Small intestine (tissue), 16 donors: ENCODE measurements at places on chromosomes 2 and 18. TPM values are rescaled to one million over a fixed set of nuclear protein-coding genes. Genes with fewer than 3 reads are reported as not detected.

The BOK gene
- polyA plus RNA-seq = 15.5 TPM

DNA sequence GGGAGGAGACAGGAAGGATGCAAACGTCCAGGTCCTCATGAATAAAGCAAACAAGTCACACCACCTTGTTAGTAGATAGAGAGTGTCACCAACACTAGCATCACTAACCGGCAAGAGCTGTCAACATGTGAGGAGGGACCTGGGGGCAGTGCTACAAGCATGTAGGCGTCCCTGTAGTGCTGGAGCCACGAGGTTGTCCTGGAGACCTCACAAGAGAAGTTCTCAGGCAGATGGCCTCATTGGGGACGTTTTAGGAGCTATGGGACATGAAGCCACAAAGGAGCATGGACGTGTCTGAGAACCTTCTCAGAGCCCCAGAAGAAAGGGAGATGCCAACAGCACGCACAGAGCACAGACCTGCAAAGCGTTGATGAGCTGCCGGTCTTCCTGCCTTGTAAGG is 70.0 kb downstream of the COL6A3 start:
- no peak overlapping the region for H3K4me3 ChIP-seq
- H3K27ac ChIP-seq = no peak overlapping the region
- no peaks in the 10 kb centered on the region for H3K27me3 ChIP-seq
- no peaks in the 10 kb centered on the region for H3K36me3 ChIP-seq

The AAMP gene
- 134 TPM for polyA plus RNA-seq

- no peak overlapping the region for H3K27ac ChIP-seq
- no peaks in the 10 kb centered on the region for H3K27me3 ChIP-seq
- no peaks in the 10 kb centered on the region for H3K36me3 ChIP-seq
- DNase-seq = no peak
Measured at GRCh38 chr2:133438848-133439564, 129.3 kb downstream of the NCKAP5 start.

- H3K27ac ChIP-seq = no peak overlapping the region
- H3K36me3 ChIP-seq = no peaks in the 10 kb centered on the region
- no peaks in the 10 kb centered on the region for H3K27me3 ChIP-seq
- no peak overlapping the region for H3K4me3 ChIP-seq
- no peak for DNase-seq
Measured at GRCh38 chr2:207040696-207041095, 101.4 kb downstream of the CPO start.

The DPP10 gene
- 23.8 TPM for polyA plus RNA-seq

The GKN2 gene
- polyA plus RNA-seq = not detected

The TEX44 gene
- not detected for polyA plus RNA-seq

DNA sequence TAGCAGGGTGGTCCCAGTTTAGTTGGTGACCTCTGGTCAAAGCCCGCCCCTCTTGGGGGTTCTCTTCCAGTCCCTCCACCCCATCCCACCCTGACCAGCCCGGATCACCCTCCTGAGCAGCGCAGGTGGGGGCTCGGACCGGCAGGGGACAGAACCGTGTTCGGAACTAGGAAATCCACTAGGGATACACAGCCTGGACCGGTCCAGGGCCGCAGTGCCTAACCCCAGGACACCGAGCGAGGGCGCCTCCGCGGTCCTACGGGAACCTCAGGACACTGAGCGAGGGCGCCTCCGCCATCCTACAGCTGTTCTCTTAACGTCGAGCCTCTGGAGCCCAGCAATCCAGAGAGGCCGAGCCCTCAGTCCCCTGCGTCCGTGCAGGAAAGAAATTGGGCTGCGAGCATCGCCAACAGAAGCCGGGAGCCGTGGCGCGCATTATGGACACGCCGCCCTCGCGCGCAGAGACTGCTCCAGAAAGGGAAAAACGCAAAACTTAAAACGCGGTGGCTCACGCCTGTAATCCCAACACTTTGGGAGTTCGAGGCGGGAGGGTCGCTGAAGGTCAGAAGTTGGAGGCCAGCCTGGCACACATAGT is 8.5 kb downstream of the RAX start:
- H3K27me3 ChIP-seq = peaks cover 53% of the 10 kb centered on the region
- H3K4me3 ChIP-seq = no peak overlapping the region
- H3K27ac ChIP-seq = no peak overlapping the region
- H3K36me3 ChIP-seq = no peaks in the 10 kb centered on the region
- H3K4me1 ChIP-seq = no peaks in the 10 kb centered on the region

- DNase-seq = peak; percentile 36
- no peak overlapping the region for H3K27ac ChIP-seq
- H3K36me3 ChIP-seq = no peaks in the 10 kb centered on the region
- no peaks in the 10 kb centered on the region for H3K4me1 ChIP-seq
- peak overlapping the region; percentile 8 for H3K4me3 ChIP-seq
- H3K27me3 ChIP-seq = peaks cover 2% of the 10 kb centered on the region
Measured at GRCh38 chr2:134027980-134028379, 225.9 kb upstream of the MGAT5 start.

DNA sequence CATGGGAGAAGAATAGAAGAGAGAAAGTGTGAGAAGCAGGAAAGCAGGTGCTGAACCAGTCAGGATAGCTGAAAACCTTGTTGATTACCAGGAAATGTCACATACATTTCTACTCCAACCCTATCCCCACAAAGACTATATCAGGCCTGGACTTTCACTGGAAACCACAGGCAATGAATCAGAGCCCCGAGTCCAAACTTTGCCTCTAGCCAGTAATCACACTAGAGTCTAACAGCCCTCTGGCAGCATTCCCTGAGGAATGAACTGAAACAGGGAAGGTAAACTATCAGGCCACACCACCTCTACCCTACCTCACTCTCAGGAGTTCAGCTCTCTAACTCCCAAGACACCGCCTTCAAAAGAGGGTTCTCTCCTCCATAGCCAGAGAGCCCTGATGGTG is 18.7 kb upstream of the IHH start:
- H3K27ac ChIP-seq = peak overlapping the region; percentile 95
- peaks cover 44% of the 10 kb centered on the region for H3K4me1 ChIP-seq
- H3K27me3 ChIP-seq = no peaks in the 10 kb centered on the region
- DNase-seq = peak; percentile 97
- H3K4me3 ChIP-seq = no peak overlapping the region

The SCN1A gene
- 0.10 TPM for polyA plus RNA-seq

DNA sequence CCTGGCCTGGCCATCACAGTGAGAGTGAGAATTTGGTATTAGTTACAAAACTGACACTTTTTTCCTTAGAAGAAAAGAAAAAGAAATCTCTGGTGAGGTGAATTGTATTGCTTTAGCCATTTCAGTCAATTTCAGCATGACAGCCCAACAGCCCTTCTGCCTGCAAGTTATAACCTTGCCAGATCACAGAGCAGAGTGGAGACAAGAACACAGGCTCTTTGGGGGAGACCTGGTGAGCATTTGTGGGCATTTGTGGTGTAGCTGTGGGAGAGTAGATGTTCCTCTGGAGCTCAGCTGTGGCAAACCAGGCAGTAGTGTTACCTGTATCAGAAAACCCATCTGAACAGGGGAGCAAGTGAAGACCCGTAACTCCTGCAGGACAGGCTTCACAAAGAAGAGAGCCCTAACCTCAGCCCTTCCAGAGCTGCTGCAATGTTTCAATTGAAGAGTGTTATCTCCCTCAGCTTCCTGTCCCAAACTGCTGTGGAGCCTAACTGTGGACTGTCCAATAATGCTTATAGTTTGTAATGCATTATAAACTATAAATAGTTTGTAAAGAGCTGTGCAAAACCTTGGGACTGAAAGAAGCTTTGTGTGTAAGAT is 22.8 kb upstream of the DLX1 start:
- no peaks in the 10 kb centered on the region for H3K27me3 ChIP-seq
- no peak for DNase-seq
- H3K27ac ChIP-seq = no peak overlapping the region
- no peak overlapping the region for H3K4me3 ChIP-seq
- H3K36me3 ChIP-seq = no peaks in the 10 kb centered on the region

- no peak for DNase-seq
- H3K27me3 ChIP-seq = peaks cover 27% of the 10 kb centered on the region
- no peaks in the 10 kb centered on the region for H3K36me3 ChIP-seq
Measured at GRCh38 chr18:13615432-13615861, 110.9 kb downstream of the FAM210A start.
